ENCODE measurements at places on chromosomes 11 and 22. TPM values are rescaled to one million over a fixed set of nuclear protein-coding genes. Genes with fewer than 3 reads are reported as not detected.

DBX1 gene
- total RNA-seq = not detected

BIK gene
- 1.4 TPM for total RNA-seq

MS4A12 gene
- total RNA-seq = not detected

E2F8 gene
- total RNA-seq = 0.76 TPM

MMP10 gene
- 3.5 TPM for total RNA-seq

C11orf52 gene
- total RNA-seq = 0.13 TPM

UVRAG gene
- 52.2 TPM for total RNA-seq

ART1 gene
- total RNA-seq = not detected

GRCh38 chr22:29260031-29260560, 7.7 kb downstream of the RHBDD3 start:
- DNase-seq = no peak

- DNase-seq = no peak
These were observed 101.7 kb upstream of the LMO1 start for GRCh38 chr11:8365216-8365941.

- no peak for DNase-seq
These were observed 7.4 kb downstream of the SLN start for GRCh38 chr11:107704451-107704850.

DNA sequence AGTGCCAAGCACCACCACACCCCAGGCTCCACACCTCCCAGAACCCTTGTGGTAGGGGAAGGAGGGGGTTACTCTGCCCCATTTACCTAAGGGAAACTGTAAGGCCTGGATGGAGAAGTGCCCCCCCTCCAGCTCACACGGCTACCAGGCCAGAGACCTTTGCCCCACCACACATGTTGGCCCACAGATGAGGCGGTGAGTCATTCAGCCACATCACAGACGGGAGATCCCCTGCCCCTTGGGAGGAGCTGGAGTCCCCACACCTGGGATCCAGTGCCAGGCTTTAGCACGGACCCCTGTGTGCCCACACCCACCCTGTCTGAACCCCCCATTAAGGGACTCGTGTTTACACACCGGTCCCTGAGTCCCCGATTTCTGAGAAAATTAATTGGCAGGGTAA, 24.9 kb downstream of the CDKN1C start:
- no peak for DNase-seq

GRCh38 chr11:106415510-106415909, 338.0 kb downstream of the AASDHPPT start:
- DNase-seq = no peak

- DNase-seq = no peak
These were observed 30.2 kb upstream of the FBXO3 start for GRCh38 chr11:33804471-33804870.

DNA sequence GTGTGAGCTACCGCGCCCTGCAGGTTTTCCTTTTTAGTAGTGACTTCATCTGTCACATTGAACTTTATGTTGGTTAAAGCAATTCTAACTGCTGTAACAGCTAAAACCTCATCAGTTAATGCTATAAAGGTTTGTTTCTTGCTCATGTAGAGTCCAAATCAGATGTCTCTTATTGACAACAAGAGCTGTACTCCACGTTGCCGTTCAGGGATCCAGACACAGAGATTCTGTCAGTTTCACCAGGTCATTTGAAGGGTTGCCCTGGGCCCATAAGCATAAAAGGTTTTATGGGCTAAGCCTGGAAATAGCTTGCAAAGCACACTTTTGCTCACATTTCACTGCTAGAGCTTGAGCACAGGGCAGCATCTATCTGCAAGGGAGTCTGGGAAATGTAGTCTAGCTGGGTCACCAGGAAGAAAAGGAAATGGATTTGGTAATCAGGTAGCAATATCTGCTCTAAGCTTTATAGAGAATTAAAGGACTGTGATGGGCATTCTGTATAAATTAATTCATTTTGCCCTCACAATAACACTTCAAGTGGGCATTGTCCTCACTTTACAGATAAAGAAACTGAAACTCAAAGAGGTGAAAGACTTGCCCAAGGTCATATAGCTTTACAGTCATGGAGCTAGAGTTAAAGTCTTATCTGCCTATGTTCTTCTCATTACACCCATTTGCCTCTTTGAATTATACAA, 25.2 kb upstream of the PTPRJ start:
- DNase-seq = no peak

- no peak for DNase-seq
These were observed 9.0 kb upstream of the KCNQ1OT1 start for GRCh38 chr11:2708757-2709281.

GRCh38 chr11:86179646-86180064, 64.9 kb upstream of the EED start:
- peak; percentile 44 for DNase-seq

GRCh38 chr11:11476499-11476898, 123.4 kb upstream of the CSNK2A3 start:
- no peak for DNase-seq

GRCh38 chr11:11217929-11218628, 135.0 kb downstream of the CSNK2A3 start:
- no peak for DNase-seq

- DNase-seq = no peak
These were observed 13.8 kb upstream of the IFITM3 start for GRCh38 chr11:334264-334994.

GRCh38 chr11:31641477-31642062, 132.0 kb downstream of the ELP4 start:
- DNase-seq = peak; percentile 57

GRCh38 chr11:34890812-34891211, 25.4 kb downstream of the APIP start:
- DNase-seq = peak; percentile 65

DNA sequence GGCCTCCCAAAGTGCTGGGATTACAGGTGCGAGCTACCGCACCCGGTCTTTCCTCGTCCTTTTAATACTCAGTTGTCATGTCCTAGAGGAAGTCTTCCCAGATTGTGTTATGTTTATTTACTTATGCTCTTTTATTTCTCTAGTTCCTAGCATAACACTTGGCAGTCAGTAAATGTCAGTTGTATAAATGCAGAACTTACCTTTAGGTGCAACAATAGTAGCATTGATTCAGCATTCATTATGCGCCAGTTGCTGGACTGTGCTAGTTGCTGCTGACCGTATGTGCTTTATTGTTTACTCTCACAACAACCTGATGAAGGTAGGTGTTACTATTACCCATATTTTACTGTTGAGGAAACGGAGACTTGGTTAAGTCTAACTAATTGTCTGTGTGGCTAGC, 20.8 kb downstream of the QSER1 start:
- no peak for DNase-seq

- no peak for DNase-seq
These were observed 140.8 kb downstream of the PKNOX2 start for GRCh38 chr11:125305345-125305744.

Measured in dermis microvascular lymphatic vessel endothelial cell (primary cell).